ENCODE measurements at places on chromosomes 6 and 20.
A peak's percentile ranks its signal among the peaks of the same experiment; 100 is the strongest.

- DNase-seq, result peak; percentile 21
Observed at GRCh38 chr6:42637681-42638080, 73.9 kb downstream of the UBR2 start.

- DNase-seq, result peak; percentile 82
Observed at GRCh38 chr6:110944681-110945151, 13.8 kb upstream of the GTF3C6 start.

DNA sequence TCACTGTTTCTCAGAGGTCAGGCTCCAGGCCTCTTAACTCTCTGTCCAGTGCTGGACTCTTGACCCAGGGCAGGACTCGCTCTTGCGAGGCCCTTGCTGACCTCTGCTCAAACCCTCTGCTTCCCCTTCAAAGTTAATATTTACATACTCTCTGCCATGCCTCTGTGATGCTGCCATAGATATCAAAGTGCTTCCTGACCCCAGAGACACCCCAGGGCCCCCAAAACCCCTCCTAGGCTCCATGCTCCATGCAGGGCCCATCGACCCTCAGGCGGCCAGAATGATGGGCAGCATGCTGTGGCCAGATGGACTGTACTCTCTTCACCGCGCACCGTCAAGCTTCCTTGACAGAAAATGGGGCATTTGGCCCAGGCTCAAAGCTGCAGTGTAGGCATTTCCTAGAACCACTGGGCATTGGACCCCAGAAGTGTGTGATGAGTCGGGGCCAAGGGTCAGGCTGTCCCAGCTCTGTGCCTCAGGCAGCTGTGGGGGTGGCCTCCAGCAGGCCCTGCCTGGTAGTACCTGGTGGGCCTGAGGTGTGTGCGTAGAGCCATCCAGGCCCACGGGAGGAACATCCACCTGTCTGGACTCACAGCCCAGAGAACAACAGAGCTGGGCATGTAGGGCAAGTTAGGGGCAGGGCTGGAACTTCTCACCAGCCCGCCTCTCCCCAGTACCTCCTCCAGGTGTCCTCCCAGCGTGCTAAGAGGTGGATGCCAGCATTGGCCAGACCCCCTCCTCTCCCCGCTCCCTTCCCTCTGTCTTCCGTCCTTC is 142.8 kb downstream of the VEGFA start:
- no peak for DNase-seq

DNA sequence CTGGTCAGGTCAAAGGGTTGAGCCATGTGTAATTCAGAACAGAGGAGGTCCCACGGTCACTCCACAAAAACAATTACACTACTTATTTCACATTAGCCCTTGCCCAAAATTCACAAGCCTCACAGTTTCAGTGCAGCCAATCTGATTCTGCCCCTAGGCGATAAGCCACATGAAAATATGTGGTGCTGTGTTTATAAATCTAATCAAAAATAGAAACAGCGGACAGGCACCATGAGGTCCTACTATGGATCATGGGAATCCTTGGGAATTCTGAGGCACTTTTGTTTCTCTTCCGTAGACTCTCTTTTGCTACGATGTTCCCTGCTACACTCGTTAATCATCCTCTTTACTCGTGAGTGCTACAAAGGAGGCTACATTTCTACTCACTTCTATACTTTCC is 476.1 kb downstream of the TFAP2A start:
- no peak for DNase-seq

- no peak for DNase-seq
Observed at GRCh38 chr6:307874-308273, 15.6 kb downstream of the DUSP22 start.

GRCh38 chr20:57499676-57500075 is 25.3 kb downstream of the CTCFL start:
- no peak for DNase-seq

DNA sequence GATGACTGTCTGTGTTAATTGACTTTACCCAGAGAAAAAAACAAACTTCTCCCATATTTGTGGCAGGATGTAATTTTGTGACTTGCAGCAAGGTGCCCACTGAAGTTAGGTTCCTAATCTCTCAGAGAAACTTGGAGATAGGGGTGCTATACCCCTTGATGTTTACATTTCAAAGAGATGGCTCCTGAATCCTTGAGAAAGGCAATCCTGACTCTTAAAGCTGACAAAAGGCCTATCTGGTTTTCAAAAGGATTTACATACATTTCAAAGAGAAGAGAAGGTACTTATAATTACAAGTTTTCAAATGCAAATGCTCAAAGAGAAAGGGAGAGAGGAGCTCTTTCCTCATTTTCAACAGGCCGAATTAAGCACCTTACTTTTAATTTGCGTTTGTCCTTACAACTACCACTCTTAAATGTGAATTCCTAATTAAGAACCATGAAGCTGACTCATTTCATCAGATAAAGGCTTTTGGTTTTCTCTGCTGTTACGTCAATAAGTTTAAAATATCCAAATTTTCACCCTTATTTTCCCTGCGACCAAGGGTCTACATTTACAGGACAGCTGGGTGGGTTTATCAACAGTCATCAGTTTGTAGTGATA is 711.8 kb upstream of the MAP3K7 start:
- DNase-seq, result no peak

- no peak for DNase-seq
Observed at GRCh38 chr6:62391358-62391757, 105.3 kb upstream of the KHDRBS2 start.

GRCh38 chr20:47099825-47100441 is 205.3 kb downstream of the EYA2 start:
- no peak for DNase-seq

GRCh38 chr20:20410678-20411077 is 42.8 kb downstream of the INSM1 start:
- DNase-seq, result no peak

GRCh38 chr6:81750681-81751387 is 1.6 kb downstream of the TENT5A start:
- DNase-seq, result no peak

DNA sequence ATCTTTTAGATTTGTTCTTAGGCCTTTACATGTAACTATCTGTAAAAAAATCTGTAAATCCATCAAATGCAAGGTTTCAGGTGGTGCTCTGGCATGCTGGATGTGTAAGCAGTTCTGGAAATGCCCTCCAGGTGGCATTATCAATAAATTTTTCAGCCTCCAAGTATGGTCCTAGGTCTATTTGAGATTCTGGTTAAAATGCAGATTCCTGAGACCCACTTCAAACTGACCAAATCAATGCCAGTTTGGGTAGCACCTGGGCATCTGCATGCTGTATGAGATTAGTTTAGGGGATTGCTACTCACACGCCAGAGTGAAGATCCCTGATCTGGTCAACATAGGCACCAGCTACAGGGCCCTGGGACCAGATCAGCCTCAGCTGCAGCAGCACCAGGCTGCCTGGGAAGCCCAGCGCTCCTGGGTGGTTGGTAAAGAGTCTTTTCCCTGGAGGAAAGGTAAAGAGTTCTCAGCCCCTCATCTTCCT is 507.3 kb upstream of the CITED2 start:
- DNase-seq, result peak; percentile 43

GRCh38 chr20:43442282-43442880 is 15.3 kb upstream of the SRSF6 start:
- DNase-seq, result no peak

DNA sequence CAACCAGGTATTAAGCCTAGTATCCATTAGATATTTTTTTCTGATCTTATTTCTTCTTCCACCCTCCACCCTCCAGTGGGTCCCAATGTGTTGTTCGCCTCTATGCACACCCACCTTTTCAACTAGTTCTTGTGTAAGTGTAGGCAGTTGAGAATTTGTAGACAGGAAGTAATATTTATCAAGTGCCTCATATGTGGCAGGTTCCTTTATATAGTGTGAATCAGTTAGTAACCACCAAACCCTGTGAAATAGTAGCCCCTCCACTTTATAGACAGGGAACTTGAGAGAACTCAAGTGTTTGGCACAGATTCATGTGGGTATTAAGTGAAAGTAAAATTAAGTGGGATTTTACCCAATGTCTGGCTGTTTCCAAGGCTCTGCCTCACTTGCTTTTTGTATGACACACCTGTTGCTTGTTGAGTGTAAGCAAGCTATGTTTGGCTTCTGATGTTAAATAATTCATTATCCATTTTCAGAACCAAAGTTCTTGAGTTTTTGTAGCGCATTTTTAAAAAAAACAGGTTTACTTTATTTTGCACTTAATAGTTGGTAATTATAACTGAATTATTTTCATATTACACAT is 24.8 kb downstream of the AFDN start:
- DNase-seq, result no peak

DNA sequence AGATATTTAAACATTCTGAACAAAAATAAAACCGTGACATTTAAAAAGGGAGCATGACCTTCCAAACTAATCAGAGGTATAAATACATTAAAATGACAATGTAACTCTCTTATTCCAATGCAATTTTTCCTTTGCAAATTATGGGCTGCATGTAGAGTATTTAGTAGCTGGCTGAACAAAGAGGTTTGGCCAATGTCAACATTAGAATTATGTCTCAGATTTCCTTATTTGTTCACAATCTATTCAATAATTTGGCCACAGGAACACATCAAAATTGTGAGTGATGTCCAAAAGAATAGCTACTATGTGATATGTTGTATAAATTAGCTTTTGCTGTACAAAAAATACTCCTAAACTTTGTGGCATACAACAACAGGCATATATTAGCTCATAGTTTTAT is 580.0 kb upstream of the MARCKS start:
- DNase-seq, result no peak

DNA sequence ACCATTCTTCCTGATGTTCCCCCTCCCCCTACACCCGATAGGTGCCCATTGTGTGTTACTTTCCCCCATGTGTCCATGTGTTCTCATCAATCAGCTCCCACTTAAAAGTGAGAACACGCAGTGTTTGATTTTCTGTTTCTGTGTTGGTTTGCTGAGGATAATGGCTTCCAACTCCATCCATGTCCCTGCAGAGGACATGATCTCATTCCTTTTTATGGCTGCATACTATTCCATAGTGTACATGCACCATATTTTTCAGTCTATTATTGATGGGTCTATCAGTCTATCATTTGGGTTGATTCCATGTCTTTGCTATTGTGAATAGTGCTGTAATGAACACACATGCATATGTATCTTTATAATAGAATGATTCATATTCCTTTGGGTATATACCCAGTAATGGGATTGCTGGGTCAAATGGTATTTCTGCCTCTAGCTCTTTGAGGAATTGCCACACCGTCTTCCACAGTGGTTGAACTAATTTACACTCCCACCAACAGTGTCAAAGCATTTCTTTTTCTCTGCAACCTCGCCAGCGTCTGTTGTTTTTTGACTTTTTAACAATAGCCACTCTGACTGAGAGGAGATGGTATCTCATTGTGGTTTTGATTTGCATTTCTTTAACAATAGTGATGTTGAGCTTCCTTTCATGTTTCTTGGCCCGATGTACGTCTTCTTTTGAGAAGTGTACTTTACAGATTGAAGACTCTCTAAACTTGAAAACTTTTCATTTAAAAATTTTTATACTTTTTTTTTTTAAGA is 41.0 kb upstream of the GCNT2 start:
- no peak for DNase-seq

DNA sequence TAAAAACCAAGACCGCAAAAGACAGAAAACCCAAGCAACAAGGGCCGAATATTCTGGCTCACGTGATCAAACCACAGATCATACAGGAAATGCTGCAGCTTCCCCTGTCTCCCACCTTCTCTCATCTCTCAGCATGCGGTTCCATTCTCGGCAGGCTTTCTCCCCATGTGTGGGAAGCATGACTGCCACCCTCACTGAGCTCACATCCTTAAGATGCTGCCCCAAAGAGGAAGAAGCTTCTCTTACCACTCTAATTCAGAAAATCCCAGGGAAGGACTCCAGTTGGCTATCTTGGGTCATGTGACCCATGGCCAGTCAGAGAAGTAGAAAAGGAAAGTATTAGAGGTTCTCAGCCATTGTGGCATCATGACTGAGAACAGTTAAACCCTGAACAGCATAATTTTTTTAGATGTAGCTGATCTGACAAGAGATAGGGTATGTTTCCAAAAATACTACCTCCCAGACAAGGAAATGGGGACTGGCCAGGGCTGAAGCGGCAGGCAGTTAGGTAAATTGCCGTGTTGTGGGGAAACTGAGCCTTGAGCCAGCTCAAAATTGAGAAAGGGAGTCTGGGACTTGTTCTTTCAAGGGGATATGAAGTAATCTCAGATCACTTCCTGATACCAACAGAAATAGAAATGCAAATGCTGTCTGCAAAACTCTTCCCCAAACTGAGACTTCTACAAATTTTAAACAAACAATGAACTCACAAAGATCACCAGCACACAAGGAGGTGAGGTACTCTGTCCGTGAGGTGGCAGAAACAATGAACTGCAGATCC is 37.1 kb upstream of the GRM4 start:
- peak; percentile 68 for DNase-seq

DNA sequence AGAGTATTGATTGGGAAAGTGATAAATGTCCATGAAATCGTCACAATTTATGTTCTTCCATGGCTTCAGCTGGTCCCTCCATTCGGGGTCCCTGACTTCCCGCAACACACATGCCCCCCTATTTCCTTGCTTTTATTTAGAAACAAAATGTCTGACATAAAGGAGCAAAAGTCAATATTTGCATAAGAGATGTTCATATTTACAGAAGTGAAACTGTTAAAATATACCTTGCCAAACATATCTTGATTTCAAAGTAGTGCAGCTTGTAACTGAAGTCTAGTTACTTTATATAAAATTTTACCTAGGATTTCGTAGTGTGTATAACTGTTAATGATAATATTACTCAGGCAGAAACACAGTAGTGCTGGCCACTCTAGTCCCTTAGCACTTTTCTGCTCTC is 548.9 kb upstream of the ADGRB3 start:
- no peak for DNase-seq

GRCh38 chr20:36950414-36951197 is 902 bp downstream of the SAMHD1 start:
- DNase-seq, result peak; percentile 31

DNA sequence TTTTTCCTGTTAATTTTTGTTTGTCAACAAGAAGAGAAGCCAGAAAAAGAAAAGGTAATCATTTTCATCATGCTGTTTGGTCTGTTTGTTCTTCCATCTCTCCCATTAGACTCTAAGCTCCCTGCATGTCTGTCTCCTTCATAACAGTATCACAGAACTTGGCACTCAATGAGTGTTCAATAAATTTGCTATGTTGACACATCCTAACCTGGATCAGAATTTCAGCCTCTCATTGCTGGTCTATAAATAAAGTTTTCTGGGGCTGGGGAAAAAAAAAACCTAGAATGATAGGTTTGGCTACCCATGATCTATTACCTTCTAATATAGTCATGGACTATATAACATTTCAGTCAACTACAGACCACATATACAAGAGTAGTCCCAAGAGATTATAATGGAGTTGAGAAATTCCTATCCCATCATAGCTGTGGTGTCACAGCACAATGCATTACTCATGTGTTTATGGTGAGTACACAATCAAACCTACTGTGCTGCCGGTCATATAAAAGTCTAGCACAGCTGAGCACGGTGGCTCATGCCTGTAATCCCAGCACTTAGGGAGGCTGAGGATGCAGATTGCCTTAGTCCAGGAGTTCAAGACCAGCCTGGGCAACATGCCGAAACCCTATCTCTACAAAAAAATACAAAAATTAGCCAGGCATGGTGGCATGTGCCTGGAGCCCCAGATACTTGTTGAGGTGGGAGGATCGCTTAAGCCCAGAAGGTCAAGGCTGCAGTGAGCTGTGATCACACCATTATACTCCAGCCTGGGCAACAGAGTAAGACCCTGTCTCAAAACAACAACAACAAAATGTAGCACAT is 5.9 kb downstream of the NUDT3 start:
- no peak for DNase-seq
